ENCODE measurements at places on chromosomes 1 and 21.

GRCh38 chr1:65497256-65497830 is 76.9 kb downstream of the LEPR start:
- no peak for DNase-seq

DNA sequence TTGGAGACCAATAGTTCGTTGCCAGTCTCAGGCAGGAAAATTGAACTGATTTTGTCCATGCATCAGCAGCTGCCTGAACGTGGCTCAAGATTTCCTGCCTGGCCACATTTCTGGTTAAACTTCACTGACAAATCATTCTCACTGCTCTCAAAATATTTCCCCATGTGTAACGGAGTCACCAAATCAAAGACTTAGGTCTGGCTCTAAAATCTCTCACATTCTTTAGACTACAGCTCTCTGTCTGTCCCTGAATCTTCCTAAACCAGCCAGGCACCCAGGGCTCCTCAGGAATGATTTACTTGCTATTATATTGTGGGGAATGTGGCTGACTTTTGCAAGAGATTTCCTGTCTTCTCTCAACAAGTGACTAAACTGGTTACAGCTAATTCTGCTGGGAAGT is 49.2 kb upstream of the GJA8 start:
- no peak for DNase-seq

DNA sequence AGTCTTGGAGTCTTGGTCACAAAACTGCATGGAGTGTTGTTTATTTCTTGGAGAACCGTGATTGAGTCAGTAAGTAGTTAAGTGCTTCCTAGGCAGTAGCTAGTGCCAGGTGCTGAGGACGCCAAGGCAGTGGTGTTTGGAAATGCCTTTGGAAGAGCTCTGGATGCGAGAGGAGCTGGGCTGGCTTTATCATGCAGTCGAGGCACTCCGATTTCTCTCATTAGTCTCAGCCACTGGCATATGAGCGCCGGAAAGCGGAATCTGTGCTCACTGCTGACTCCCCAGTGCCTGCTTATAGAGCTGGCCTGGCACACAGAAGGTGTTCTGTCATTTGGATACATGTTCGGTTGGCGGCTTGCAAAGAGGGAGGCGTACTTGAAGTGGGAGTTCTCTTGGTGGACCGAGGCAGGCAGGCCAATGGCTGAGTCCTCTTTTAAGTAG is 3.6 kb downstream of the TENT5C start:
- no peak for DNase-seq

- no peak for DNase-seq
Observed at GRCh38 chr1:81600878-81601622, 199.7 kb upstream of the ADGRL2 start.

- no peak for DNase-seq
Observed at GRCh38 chr1:89989799-89990198, 5.1 kb upstream of the ZNF326 start.

- no peak for DNase-seq
Observed at GRCh38 chr1:61208172-61208571, 125.8 kb downstream of the NFIA start.

GRCh38 chr1:96236156-96236739 is 485.3 kb upstream of the PTBP2 start:
- DNase-seq, result peak; percentile 49

GRCh38 chr1:65009724-65010420 is 43.5 kb upstream of the JAK1 start:
- no peak for DNase-seq

DNA sequence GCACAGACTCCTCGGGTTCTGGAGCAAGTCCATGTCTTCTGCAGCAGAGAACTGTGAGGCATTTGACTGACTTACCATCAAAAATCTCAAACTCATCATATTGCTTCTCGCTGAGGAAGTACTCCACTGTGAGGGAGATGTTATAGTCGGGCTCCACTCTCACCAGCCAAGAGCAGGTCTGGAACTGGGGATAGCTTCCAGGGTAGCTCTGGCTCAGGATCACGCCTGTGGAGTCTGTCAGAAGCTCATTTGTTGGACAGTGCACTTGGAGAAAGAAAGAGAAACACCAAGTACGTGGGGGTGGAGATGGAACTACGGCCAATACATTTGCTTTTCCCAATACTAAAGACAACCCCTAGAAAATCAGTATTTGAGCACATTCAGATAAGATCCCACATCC is 111.1 kb downstream of the ZSCAN20 start:
- DNase-seq, result no peak

GRCh38 chr1:117842408-117843170 is 86.8 kb downstream of the GDAP2 start:
- no peak for DNase-seq

DNA sequence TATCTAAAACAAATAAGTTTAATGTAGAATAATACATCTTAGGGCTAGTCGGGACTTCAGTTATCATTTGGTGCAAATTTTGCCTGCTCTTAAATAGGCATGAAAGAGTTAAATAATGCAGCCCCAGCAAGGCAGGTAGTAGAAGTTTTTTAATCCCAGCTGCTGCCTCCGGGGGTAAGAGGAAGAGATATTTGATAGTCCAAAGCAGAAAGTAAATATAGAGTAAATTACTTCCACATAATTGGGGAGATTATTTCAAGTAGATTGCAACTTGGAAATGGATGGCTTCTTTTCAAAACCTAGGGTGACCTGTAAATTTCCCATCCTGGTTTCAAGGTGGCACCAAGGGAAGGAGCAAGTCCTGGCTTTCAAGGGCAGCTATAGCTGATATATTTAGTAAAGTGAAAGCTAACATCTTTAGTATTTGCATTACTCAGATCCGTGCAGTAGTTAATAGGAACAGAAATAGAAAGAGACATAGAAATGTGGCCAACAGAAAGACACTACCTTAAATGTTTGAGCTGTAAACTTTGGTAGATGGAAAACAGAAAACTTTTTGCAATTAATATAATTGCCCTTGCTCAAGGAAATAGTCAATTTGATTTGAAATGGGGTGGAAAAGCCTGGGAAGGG is 109.1 kb downstream of the LMO4 start:
- DNase-seq, result no peak

DNA sequence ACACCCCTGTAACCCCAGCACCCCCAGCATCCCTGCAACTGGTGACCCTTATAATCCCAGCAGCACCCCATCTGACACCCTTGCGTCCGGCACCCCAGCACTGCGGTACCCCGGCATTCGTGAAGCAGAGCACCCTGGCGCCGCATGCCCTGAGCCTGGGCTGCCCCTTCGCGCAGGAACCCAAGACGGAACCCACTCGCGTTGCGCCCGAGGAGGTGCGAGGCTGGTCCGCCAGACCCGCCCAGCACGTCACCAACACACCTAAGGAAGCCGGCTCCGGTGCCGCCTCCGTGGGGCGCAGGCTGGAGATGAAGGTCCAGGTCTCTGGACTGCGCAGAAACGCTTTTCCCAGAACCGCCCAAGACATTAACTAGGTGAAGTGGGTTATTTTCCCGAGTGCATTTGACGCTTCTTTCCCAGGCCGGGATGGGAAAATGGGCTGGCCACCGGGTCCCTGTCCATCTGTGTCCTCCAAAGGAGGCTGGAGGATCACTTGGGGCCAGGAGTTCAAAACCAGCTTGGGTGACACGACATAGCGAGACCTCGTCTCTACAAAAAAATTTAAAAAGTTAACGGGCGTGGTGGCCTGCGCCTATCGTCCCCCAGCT is 15.9 kb upstream of the RNF187 start:
- no peak for DNase-seq

- no peak for DNase-seq
Observed at GRCh38 chr1:5577255-5578040, 414.8 kb downstream of the NPHP4 start.

GRCh38 chr1:91282695-91283420 is 121.8 kb downstream of the HFM1 start:
- DNase-seq, result peak; percentile 57

DNA sequence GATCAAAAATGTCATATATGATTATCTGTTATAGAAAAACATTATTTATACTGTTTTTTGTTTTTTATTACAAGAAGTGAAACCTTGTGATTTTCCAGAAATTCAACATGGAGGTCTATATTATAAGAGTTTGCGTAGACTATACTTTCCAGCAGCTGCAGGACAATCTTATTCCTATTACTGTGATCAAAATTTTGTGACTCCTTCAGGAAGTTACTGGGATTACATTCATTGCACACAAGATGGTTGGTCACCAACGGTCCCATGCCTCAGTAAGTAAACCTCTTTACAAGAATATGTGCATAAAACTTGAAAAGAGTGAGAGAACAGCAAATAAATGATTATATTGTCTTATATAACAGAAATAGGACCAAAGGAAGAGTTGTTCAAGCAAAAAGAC is 14.5 kb downstream of the CFHR4 start:
- DNase-seq, result no peak

GRCh38 chr1:58722967-58723366 is 23.1 kb upstream of the MYSM1 start:
- peak; percentile 12 for DNase-seq

DNA sequence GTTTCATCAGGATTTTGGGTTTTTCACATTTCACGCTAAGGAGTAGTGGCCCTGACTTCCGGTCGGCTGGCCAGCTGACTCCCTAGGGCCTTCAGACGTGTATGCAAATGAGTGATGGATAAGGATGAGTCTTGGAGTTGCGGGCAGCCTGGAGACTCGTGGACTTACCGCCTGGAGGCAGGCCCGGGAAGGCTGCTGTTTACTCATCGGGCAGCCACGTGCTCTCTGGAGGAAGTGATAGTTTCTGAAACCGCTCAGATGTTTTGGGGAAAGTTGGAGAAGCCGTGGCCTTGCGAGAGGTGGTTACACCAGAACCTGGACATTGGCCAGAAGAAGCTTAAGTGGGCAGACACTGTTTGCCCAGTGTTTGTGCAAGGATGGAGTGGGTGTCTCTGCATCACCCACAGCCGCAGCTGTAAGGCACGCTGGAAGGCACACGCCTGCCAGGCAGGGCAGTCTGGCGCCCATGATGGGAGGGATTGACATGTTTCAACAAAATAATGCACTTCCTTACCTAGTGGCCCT is 23.1 kb upstream of the TNFRSF1B start:
- DNase-seq, result peak; percentile 53

GRCh38 chr1:51344602-51345299 is 14.4 kb upstream of the TTC39A start:
- no peak for DNase-seq

- no peak for DNase-seq
Observed at GRCh38 chr1:64841330-64842065, 96.6 kb downstream of the RAVER2 start.

DNA sequence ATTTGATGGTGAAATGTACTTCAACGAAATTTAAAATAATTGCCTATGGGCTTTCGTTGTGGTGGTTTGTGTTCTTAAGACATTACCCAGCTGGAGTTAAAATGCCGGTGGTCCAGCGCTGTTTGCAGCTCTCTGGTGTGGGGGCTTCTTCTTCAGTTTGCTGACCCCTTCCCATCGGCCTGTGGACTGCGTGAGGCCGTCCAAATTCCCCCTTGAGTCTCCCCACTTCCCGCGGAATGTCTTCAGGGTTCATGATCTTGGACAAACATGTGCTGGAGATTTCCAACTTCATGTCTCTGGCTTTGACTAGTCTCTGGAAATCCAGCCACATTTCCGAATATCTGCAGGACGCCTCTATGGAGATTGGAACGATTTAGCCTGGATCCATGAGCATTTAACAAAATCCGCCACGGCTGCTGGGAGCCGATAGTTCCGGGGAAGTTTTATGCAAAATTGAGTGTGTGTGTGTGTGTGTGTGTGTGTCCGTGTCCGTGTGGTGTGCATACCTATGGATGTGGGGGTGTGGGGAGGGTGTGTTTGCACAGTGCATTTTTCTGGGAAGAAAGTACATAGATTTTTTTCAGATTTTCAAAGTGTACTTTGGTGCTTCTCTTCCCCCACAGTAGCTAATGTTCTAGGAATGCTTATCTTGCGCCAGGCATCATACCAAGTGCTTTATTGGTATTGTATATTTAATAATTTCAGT is 117.2 kb downstream of the PCP4 start:
- DNase-seq, result no peak

DNA sequence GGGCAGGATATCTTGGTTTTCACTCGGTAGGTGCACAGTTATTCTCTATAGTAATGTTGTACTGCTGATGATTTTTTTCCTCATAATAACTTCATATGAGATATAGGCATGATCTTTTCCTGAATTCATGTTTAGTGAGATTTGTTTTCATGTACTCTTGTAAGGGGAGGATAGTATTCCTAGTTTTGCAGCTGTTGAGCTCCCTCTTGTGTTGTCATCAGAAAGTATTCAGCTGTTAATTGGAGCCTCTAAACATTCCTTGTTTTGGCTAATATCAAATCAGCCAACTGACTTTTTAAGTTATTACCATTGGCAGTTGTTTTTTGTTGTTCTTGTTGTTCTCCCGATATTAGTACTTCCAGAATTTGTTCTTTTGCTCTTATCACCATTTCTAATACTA is 24.4 kb downstream of the OR10R2 start:
- peak; percentile 13 for DNase-seq

DNA sequence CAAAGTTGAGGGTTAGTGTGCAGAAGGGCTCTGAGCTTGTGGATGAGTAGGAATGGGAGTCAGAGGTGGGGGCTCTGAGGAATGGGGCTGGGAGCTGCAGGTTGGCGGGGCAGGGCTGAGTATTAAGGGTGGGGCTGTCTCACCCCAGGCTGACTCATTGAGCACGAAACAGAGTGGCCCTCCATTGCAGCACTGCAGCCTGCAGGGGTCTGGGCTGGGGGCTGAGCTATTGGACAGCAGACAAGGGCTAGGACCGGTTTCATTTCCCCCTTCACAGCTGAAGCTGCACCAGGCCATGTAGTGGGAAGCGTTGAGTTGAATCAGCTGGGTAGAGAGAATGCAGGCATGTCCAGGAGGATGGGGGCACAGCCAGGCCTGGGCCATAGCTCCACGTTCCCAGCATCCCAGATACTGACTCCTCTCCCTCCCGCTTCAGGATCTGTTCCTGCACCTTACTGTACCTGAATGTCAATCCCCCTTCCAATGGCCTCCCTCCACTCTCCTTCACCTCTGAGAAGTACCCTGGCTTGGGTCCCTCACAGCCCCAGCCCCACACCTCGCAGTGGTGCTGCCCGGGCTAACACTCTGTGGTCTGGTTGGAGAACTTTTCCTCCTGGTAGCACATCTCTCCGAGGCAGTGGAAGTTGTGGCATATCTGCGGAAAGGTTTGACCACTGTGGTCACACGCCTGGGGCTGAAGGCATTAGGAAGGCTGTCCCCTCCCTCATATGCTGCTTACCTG is 4.4 kb upstream of the INPP5B start:
- DNase-seq, result no peak

DNA sequence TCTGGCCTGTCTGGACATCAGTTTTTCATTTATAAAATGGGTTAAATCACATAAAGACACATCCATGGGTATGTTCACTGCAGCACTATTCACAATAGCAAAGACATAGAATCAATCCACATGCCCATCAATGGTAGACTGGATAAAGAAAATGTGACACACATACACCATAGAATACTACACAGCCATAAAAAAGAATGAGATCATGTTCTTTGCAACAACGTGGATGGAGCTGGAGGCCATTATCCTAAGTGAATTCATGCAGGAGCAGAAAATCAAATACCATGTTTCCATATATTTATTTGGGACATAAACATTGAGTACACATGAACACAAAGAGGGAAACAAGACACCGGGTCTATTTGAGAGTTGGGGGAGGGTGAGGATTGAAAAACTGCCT is 28.1 kb downstream of the ZBTB8OS start:
- no peak for DNase-seq

GRCh38 chr1:55741516-55741915 is 526.4 kb upstream of the USP24 start:
- no peak for DNase-seq

GRCh38 chr1:246220495-246221065 is 286.5 kb downstream of the SMYD3 start:
- no peak for DNase-seq

- no peak for DNase-seq
Observed at GRCh38 chr1:51920130-51920529, 41.6 kb upstream of the NRDC start.

All from Kasumi-1 (cell line).